LoVo (cell line): ENCODE measurements at places on chromosomes 13 and 19.

DNA sequence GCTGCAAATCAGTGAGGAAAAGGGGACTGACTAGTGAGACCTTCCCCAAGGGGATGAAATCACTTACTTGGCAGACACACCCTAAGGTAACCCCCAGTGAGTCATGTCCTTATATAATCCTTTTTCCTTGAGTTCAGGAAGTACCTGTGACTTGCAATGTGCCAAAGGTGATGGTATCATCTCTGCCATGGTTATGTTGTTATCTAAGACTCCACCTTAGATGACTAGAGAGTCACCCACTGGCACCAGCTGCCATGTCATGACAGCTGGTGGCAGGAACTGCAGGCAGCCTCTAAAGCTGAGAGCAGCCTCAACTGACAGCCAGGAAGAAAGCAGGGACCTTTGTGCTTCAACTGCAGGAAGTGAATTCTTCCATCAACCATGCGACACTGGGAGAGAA lies 12.5 kb downstream of the PBX4 start:
- peak; percentile 95 for DNase-seq

GRCh38 chr19:40155749-40156265 lies 35.4 kb upstream of the MAP3K10 start:
- DNase-seq, result peak; percentile 35

DNA sequence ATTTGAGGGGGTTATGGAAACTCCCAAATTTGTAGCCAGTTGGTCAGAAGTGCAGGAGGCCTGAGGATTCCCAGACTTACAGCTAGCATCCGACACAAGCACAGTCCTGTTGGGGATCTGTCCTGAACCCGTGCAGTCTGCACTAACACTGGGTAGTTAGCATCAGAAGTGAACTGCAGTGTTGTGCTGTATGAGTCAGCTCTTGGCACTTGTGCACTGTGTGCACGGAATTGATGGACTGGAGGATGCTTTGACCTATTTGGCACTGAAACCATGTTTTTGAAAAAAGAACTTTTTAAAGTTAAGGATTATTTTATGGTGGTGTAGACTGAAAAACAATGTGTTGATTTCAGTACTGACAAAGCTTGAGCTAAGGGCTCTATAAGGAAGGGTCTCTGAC lies 279.0 kb downstream of the NHLRC3 start:
- DNase-seq, result no peak

GRCh38 chr13:48842316-48842715 lies 133.4 kb upstream of the FNDC3A start:
- DNase-seq, result no peak

DNA sequence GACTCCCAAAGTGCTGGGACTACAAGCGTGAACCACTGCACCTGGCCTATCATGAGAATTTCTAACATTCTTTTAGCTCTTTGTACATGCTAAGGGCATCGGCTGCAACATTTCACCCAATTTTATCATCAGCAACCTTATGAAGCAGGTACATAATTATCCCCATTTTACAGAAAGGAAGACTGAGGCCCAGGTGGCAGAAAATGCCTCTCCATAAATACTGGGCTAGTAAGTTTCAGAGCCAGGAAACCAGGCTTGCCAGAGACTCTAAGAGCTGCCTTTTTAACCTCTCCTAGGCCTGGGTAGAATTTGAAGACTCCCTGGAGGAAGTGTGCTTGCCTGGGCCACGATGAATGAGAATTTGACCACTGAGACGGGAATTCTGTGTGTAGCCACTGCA lies 2.2 kb downstream of the ERCC2 start:
- no peak for DNase-seq
